ENCODE measurements at places on chromosomes 7 and 10.
A peak's percentile ranks its signal among the peaks of the same experiment; 100 is the strongest.

DNA sequence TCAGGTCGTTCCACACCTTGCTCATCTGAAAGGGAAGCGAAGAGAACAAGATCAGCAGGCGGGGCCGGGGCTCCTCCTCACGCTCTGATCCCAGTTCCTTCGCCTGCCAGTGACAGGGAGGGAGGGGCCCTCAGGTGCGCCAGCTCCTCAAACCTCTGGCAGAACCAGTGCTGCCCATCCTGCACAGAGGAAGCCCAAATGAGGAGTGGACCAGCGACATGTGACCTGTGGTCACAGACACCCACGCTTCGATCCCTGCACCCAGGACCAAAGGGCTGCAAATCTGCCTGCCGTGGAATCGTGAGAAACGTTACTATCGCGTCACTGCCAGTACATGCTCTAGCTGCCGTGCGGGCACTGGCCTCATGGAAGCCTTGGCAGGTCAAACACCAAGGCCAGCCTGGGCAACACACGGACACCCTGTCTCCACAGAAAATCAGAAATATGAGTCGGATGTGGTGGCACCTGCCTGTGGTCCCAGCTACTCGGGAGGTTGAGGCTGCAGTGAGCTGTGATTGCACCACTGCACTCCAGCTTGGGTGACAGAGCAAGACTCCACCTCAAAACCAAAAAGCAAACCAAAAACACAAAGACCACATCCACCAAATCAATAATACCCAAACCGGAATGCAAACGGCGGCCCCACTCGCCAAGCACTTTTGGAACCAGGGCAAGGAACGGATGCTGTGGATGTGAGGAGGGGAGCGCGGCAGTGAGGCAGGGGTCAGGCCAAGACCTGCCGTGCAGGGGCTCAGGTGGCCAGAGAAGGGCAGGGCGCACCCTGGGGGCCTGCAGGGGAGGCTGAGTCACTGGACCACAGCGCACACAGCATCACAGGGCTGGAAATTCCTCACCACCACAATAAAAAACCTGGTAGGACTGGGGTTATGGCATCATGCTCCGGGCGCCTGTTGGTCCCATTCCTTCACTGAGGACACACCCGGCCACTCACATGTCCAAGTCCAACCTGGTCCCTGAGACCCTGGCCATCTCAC is 13.4 kb downstream of the NUDT1 start:
- DNase-seq: no peak

DNA sequence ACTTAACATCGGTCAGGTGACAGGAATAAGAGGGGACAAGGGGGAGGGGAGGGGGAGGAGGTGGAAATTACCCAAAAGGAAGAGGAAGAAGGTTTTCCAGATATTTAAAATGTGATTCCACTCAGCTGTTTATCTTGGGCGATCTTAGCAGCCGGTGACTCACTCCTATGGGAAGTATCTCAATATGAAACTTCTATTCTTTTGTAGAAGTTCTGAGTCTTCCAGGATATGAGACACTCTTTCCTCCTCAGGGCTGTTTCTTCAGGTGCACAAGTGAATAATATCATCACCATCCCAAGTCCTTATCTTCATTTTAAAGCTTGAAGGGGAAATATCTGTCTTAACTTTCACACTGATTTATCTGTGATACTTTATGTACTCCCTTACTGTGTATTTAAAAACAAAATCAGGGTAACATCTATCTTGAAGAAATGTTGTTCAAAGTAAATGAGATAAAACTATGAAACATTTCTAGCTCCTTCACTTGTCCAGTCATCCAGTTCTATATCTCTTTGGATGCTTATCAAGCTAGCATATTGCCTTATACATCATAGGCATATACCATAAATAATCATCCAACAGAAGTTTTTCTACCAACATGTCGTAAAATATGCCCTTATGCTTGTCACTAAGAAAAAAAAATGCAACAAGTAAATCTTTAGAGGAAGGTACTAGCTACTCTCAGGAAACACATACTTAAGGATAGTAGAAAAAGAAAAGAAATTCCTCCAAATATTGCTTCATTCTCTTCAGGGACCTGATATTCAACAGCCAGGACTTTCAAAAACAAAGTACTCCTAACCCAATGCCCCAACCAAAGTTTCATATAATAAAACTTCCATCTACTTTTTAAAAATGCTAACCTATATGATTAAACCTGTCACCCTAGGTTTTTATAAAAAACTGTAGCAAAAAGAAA is 13.7 kb downstream of the DOCK4 start:
- DNase-seq: no peak

- no peak for DNase-seq
These were observed 38.0 kb upstream of the SLC25A13 start for GRCh38 chr7:96359876-96360275.

DNA sequence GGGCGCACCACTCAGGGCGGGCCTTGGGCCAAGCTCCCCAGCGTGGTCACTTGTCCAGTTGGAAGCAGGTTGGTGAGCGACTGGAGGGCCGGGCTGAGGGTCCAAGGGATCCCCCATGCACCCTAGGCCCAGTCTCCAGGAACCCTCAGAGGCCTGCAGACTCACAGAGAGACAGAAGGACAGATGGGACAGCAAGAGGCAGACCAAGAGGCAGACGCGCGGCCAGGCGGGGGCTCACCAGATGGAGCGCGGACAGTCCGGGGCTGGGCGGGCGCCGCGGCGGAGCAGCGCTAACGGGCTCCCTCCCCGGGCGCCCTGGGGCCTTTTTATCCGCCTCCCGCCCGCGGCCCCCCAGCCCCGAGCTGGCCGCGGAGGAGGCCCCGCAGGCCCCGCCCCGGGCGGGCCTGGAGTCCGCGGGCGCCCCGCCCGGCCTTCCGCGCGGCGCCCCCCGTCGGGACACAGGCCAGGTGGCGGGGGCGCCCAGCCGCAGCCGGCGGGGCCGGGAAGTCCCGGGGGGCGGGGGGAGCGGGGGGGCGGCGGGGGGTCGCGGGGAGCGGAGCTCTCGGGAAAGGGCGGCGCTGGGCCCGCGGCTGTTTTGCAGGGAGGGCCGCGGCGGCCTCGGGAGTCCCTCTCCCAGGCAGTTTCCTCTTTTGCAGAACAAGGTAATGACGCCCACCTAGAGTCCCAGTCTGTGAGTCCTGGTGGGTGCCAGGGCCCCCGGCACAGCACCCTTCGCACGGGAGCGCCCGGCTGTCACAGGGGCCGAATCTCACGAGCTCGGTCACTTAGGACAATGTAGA is at the start of gene LOXL4:
Gene LOXL4, minus strand, starts transcription at position 301 of the 800 bp plus-strand sequence. CDS start 5,175 bp downstream, outside the sequence.
- no peak for DNase-seq

GRCh38 chr7:143013893-143014292 is 13.0 kb downstream of the OR9A2 start:
- no peak for DNase-seq

- no peak for DNase-seq
These were observed at the start of gene ADAM12 for GRCh38 chr10:126387931-126388911. Gene ADAM12, minus strand, starts transcription at chr10:126388477. Its CDS starts 332 bp downstream, at chr10:126388145.

DNA sequence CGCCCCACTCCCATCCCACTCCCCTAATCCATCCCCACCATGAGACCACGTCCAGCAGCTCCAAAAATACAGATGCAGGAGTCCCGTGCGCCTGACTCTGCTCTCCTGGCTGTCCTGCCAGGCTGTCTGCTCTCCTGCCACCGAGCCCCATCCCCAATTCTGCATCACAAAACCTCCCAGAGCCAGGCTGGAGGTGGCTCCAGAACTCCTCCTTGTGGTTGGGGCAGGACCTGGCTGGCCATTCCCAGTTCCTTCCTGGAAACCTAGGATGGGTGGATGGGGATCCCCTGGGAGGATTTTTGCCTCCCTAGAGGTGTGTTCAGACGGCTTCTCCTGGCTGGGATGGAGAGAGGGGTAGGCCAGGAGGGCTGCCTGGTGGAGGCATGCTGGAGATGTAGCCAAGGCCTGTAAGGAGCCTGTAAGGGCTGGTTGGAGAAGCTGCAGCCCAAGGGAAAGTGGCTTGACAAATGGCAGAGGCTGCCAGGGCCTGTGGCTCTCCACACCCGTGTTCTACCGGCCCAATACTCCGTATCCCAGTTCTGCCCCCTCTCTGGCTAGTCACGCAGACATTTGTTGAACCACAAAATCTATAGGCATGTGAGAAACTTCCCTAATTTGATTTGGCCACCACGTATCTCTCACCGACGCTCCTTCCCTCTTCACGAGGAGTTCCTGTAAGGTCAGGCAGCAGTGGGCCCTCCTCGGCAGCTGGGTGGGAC is 99.3 kb downstream of the ARHGAP22 start:
- DNase-seq: no peak

GRCh38 chr7:8261711-8262695 is at the start of gene ICA1:
Gene ICA1, minus strand, starts transcription at chr7:8262167. Its CDS starts 26,241 bp downstream, at chr7:8235926.
- DNase-seq: peak; percentile 14

DNA sequence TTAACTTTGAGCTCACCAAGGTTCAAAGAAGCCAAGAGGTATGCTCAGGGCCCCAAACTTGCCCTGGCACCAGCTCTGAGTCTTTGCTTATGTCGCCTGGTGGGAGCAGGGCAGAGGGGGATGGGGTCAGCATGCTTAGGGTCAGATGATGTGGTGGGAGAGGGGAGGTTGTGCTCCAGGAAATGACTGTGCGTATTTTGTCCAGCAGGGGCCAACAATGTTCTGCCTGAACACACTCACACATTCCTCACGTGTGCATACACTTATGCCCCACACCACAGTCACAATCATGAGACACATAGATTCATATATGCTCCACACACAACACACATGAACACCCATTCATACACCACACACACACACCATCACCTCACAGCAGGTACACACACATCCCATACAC is 4.4 kb upstream of the RAMP3 start:
- DNase-seq: no peak

GRCh38 chr7:92761391-92762097 is 74.8 kb downstream of the CDK6 start:
- no peak for DNase-seq

DNA sequence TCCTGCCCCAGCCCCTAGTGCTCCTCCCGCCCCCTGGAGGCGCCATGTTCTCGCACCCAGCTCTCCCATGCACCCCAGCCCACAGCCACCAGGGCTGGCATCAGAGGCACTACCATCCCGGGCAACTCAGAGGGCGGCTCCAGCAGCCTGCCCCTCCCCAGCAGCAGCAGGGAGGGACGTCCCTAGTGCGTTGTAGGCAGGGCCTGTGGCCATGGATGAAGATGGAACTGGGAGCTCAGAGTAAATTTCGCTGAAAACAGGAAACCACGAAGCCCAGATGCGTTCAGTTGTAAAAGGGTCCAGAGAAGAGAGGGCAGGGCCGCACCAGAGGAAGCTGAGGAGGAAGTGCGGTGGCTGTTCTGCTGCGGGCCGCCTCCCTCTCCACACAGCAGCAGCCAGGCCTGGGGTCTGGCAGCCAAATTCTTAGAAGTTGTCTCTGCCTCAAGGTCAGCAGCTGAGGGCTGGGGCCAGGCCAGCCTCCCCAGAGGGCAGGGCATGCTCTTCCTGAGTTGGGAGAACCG is 24.6 kb downstream of the VSIR start:
- peak; percentile 63 for DNase-seq

Measured in stimulated activated naive CD4-positive, alpha-beta T cell (primary cell).